Bronchial epithelial cell (primary cell): ENCODE measurements at places on chromosomes 12 and 14. TPM values are rescaled to one million over a fixed set of nuclear protein-coding genes. Genes with fewer than 3 reads are reported as not detected.

DNA sequence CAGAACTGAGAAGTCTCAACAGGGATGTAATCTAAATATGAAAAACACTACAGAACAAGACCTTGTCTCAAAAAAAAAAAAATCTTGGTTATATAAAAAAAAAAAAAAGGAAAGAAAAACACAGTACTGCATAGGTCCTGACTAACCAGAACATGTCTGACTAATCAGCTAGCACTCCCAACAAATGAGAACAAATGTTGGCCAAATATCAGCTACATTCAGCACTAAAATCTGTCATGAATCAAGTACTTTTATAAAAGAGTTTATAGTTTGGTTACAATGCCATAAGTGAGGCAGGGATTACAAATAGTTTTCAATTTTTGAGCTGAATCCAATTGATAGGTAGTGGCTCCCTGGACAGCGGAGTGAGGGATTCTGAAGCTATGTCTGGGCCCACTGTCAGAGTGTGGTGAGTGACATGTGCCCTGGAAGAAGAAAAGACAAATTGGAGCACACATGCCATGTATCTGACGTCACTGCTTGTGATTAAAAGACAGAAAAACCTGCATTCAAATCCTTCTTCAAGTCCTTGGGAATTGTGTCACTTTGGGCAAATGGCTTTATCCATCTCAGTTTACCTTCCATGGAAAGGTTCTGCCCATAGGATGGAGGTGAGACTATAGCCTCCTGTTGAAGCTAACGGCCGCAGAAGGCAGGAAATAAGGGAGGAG lies 5.6 kb upstream of the FAM234B start:
- DNase-seq, result peak; percentile 49

DNA sequence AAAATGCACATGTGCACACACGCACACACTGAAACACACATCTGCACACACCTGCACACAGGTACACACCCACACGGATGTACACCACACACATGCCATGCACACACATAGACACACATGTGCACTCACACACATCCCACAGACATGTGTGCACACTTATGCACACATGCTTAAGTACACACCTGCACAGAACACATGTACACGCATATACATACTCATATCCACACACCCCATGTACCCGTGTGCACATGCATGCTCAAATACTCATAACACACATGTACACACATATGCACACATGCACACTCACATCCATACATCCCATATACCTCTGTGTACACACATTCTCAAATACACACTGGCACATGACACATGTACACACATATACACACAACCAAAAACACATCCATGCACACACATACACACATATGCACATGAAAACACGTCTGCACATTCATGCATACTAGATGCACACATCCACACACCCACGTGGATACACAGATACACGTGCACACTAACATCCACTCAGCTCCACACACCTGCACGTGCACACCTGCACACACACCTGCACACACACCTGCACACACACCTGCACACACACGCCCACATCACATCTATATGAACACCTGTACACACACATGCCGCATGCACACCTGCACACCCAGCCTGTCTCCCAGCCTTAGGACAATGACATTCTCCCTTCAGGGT lies 336.7 kb downstream of the ADGRD1 start:
- DNase-seq, result no peak

- no peak for DNase-seq
These were observed 80.0 kb downstream of the B4GALNT3 start for GRCh38 chr12:539540-540310.

DNA sequence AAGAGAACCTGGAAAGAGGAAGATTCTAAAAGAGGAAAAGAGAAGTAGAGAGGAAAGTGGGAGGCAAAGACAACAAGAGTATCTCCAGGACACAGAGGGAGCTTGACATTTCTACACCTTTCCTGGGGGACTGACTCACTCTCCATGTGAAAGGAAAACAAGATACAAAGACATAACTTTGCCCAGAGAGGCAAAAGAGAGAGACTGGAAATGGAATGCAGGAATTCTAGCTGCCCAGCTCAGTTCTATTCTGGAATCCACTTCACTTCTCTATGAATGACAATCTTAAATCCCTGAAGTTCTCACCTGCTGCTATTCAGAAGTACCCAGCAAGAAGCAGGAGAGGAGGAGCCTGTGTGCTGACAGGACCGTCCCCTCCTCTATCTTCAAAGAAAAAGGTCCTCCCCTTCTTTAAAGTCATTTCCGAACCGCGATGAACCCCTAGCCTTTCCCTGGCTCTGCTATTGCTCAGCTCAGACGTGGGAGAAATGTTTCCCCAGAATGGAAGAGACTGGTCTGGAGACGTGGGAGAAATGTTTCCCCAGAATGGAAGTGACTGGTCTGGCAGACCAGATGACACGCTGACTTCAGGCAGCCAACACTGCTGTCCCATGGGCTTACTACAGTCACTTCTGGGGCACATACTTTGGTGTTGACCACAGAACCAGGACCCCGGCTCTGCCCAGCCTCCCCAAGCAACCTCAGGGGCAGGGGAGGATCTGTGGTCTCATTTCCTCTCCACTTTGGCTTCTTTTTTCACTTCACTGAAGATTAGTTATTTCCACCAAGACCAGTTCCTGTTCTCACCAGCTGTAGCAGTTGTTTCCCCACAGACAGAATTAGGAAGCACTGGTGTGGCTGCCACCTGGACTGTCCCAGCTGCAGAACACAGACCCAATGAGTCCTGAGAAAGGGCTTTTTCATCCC lies 8.3 kb downstream of the FMNL3 start:
- peak; percentile 60 for DNase-seq

Gene CDC42BPB
- 55.0 and 85.6 TPM in 2 replicates for total RNA-seq

Gene DAO
- not detected in 2 replicates for total RNA-seq

Gene ALDH6A1
- total RNA-seq, result 15.1 and 22.1 TPM in 2 replicates

Gene UBR7
- total RNA-seq, result 7.9 and 20.7 TPM in 2 replicates

Gene KRT74
- total RNA-seq, result 0.13 TPM in 1 of 2 replicates, not detected in the other

Gene NUP37
- 19.2 and 35.5 TPM in 2 replicates for total RNA-seq

Gene IL23A
- total RNA-seq, result 0.13 TPM in 1 of 2 replicates, not detected in the other
